ENCODE measurements at places on chromosomes 3 and 15.

DNA sequence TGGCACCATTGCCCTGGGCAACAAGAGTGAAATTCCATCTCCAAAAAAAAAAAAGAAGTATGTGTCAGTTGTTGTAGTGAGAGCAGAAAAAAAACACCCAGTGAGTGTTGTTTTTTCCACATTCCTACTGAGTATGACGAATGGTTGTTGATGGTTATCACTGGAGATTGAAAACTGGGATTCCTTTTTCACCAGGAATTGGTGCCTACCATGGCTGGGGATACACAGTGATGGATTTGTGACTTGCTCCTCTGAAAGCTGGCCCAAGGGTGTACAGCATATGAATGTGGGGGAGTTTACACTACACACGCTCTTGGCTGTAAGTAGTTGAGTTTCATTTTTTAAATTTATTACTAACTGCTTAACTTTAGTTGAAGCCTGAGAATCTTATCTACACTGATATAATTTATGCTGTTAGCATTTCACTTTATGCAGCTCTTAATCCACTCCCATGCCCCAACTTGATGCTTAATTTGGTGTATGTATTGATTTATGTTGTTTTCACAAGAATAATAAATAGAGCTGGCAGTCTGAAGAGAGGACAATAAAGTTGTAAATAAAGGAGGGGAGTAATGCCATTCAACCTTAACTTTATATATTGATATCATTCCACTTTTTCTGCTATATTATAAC, 56.0 kb upstream of the MME start:
- no peak for DNase-seq

- DNase-seq: no peak
These were observed 24.9 kb downstream of the SIAH2 start for GRCh38 chr3:150737874-150738679.

DNA sequence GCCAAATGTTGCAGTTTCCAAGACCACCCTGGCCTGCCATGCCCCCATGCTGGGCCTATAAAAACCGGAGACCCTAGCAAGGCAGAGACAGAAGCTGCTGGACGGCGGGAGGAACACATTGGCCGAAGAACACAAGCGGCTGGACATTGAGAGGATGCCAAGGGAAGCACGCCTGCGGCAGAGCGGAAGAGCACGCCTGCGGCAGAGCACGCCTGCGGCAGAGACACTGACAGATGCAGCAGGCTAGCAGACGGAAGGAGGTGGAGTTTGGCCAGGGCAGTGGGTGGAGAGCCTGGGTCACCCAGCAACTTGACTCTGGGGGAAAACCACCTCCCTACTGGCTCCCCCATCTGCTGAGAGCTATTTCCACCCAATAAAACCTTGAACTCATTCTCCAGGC, 322.3 kb upstream of the TBL1XR1 start:
- no peak for DNase-seq

GRCh38 chr15:62027263-62027565, 33.0 kb downstream of the VPS13C start:
- no peak for DNase-seq

GRCh38 chr3:112633757-112634156, 7.2 kb downstream of the CCDC80 start:
- DNase-seq: no peak

- no peak for DNase-seq
These were observed 214.4 kb downstream of the OSBPL10 start for GRCh38 chr3:31766669-31767068.

- DNase-seq: peak; percentile 22
These were observed 44.8 kb downstream of the CYP11A1 start for GRCh38 chr15:74322558-74323180.

GRCh38 chr3:74614107-74614967, at the start of gene CNTN3:
CNTN3 (minus strand) TSS chr3:74614659; CDS start chr3:74521112, 93,547 bp downstream.
- DNase-seq: no peak

- no peak for DNase-seq
These were observed 189.3 kb upstream of the VEPH1 start for GRCh38 chr3:157692468-157692867.

DNA sequence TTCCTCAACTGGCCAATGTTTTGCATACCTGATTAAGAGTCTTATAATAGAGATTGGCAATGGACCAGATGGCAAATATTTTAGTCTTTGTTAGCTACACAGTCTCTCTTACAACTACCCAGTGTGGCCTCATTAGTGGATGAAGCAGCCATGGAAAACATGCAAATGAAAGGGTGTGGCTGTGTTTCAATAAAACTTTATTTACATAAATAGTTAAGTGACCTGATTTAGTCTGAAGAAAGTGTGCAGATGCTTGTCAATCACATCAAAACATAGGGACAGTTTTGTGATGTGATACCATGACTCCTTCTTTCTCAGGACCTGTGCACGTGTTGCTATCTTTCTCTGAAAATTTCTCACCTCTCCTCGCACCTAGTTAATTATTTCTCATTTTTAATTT, 309.8 kb upstream of the GRM7 start:
- no peak for DNase-seq

All from stimulated activated CD4-positive, alpha-beta T cell treated with anti-CD3 and anti-CD28 coated beads, Interleukin-1b, Interleukin-23, amount 100 ng/mL, for 1 hour (primary cell).